ENCODE measurements at places on chromosomes 6 and 20. TPM values are rescaled to one million over a fixed set of nuclear protein-coding genes. Genes with fewer than 3 reads are reported as not detected.

Gene GPX5
- total RNA-seq, result not detected

Gene OR2H2
- not detected for total RNA-seq

Gene RMND1
- 35.5 TPM for total RNA-seq

Gene DEFB124
- not detected for total RNA-seq

Gene DDO
- total RNA-seq, result 0.65 TPM
